Amygdala (tissue), 56 donors: ENCODE measurements at places on chromosomes 16 and 17.

GRCh38 chr16:27232061-27232900 is 29.0 kb downstream of the KDM8 start:
- DNase-seq = no peak

GRCh38 chr17:49848019-49848473 is at the start of gene TAC4:
Gene TAC4, minus strand, starts transcription at chr17:49848069. Its CDS starts 52 bp downstream, at chr17:49848017.
- DNase-seq = no peak

DNA sequence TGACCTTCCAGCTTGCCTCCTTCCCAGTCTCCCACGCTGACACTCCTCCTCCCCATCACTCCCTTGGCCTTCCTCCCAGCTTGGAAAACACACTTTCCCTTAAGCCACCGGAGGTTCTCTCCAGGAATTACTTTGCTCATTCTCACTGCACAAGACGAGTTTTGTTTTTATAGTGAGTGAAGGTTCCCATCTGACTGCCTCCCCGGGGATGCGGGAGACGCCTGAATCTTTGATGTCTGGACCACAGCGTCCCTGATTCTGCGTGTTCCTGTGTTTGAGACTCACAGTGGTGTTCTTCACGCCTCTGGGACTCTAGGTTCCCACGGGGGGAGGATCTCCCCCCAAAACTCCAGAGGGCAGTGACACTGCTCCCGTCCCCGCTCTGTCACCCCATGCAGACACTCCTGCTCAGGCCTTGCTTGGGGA is 2.0 kb downstream of the DNAI2 start:
- DNase-seq = no peak

DNA sequence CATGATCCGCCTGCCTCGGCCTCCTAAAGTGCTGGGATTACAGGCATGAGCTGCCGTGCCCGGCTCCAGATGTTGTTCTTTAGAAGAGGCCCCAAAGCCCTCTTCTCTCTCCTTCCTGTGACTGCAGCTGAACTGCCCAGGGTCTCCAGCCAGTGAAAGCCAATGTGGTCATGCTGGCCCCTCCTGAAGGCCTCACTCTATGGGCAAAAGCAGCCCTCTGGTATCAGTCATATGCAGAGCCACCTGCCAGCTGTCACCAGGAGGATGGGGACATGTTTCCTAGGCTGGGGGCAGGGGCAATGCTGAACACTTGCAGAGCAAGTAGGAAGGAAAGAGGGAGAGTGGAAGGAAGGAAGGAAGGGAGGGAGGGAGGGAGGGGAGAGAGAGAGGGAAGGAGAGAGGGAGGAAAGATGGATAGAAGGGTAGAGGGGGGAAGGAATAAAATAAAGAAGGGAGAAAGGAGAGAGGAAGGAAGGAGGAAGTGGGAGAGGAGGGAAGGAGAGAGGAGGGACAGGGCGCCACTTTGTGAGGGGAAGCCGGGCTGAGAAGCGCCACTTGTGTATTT is 36.0 kb downstream of the SOCS3 start:
- DNase-seq = no peak

DNA sequence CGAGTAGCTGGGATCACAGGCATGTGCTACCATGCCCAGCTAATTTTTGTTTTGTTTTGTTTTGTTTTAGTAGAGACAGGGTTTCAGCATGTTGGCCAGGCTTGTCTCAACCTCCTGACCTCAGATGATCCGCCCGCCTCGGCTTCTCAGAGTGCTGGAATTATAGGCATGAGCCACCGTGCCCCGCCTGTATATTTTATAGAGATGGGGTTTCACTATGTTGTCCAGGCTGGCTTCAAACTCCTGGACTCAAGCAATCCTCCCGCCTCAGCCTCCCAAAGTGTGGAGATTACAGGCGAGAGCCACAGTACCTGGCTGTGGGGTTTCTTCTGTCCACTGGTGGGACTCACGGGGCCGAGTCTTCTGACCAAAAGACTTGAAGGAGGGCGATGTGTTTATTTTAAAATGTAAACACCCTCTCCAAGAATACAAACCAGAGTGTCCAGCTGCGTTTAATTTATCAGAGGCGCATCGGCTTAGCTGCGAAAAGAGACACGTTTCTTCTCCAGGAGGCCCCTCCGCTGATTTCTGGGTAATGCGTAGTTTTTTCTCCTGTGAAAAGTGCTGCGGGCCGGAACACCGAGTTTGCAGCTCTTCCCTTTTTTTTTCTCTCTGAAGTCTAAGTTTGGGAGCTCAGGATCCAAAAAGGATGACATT is 86.9 kb upstream of the CIBAR2 start:
- DNase-seq = no peak

DNA sequence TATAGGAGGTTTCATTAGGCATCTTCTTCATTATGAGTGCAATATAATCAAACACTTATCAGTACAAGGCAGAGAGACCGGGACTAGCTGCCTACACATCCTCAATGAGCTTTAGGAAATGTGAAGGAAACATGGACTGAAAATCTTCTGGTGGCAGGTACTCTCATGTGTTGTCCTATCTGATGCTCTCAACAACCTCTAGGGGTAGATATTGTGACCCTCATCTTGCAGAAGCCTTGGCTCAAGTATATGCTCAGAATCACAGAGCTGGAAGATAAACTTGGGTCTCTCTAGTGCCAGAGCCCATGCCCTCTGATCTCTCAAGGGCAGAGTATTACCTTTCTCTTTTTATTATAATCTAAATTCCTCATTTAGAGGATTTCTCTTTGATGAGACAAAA is 181.6 kb upstream of the C17orf78 start:
- DNase-seq = no peak

GRCh38 chr16:68131813-68132706 is 46.9 kb downstream of the NFATC3 start:
- DNase-seq = no peak

GRCh38 chr17:66507103-66507923 is 204.9 kb downstream of the PRKCA start:
- no peak for DNase-seq

DNA sequence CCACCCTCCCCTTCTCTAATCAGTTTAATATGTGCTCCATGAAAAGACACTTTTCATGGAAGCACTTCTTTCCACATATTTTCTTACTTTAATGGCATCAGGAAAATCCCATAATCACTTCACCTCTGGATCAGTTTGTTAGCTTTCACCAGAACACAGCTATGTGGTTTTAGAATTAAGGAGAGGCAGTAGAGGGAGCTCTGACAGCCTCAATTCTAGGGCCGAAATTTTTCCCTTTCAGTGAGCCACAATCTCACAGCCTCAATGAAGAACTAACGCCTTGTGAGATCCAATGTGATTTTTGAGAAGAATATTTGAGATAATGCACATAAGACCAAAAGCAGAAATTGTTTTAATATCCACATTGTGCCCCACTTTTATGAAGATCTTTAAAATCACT is 1494.0 kb upstream of the CDH8 start:
- no peak for DNase-seq

- no peak for DNase-seq
Measured at GRCh38 chr17:40431231-40431602, 12.0 kb upstream of the IGFBP4 start.

DNA sequence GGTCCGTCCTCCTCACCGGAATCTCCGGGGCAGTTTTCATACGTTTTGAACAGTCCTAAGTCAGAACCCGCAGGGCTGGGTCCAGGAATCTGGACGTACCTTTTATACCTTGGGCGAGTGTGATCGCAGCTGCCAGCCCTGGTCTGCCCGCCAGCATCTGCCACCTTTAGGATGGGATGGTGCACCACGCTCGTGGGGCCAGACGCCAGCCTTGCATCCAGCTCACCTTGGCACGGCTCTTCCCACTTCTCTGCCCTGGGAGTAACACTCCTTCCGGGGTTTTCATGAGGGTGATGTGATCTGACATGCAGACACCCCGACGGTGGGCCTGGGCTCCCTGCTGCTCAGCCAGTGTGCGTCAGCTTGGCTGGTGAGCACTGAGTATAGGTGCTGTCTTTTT is 66.6 kb upstream of the ZNF469 start:
- DNase-seq = no peak

GRCh38 chr17:13114601-13115031 is 96.8 kb upstream of the ELAC2 start:
- no peak for DNase-seq

DNA sequence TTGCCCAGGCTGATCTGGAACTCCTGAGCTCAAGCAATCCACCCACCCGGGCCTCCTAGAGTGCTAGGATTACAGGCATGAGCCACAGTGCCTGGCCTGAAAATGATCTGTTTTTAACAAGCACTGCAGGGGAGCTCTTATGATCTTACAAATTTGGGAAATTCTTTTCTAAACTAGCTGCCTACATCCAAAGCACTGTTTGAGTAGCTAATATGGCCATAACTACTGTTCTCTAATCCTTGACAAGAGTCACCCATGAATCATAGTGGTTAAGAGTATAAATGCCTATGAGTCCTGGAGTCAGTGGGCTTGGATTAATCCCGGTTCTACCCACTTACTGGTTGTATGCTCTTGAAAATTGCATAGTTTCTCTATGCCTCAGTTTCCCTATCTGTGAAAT is 1.4 kb upstream of the CPPED1 start:
- DNase-seq = no peak

DNA sequence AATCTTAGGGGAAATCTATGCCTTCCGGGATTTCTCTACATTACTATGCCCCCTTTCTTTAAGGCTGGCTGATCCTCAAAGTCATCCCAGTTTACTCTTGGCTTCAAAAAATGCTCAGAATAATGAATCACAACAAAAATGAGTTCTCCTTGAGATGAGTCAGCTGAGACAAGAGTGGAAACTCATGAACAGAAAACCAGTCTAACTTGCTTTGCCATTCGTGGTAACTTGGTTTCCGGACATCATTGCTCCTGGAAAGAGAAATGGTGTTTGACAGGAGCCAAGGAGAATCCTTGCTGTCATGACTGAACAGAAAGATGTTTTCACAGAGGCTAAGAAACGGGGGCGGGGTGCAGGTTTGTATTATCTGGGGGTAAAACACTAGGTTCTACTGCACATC is 435.6 kb upstream of the DYNLRB2 start:
- no peak for DNase-seq

- DNase-seq = no peak
Measured at GRCh38 chr17:47660064-47660492, 10.4 kb downstream of the KPNB1 start.

DNA sequence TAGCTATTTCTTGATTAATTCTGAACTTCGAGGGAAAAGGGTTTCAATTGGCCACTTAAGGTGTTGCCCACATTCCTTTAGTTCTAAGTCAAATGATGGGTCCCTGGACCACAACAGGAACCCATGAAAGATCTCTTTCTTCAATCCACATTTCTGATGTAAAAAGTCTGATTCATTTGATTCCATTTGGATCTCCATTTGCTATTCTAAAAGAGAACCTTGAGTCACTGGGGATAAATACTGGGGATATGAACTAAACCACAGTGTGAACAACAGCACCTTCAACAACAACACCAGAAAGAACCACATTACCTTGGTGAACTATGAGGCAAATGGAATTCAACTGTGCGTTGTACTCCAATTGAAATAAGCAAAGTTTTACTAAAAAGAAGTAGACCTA is 108.9 kb upstream of the IRX5 start:
- DNase-seq = no peak

GRCh38 chr17:44216173-44216572 is 3.3 kb downstream of the UBTF start:
- DNase-seq = no peak

DNA sequence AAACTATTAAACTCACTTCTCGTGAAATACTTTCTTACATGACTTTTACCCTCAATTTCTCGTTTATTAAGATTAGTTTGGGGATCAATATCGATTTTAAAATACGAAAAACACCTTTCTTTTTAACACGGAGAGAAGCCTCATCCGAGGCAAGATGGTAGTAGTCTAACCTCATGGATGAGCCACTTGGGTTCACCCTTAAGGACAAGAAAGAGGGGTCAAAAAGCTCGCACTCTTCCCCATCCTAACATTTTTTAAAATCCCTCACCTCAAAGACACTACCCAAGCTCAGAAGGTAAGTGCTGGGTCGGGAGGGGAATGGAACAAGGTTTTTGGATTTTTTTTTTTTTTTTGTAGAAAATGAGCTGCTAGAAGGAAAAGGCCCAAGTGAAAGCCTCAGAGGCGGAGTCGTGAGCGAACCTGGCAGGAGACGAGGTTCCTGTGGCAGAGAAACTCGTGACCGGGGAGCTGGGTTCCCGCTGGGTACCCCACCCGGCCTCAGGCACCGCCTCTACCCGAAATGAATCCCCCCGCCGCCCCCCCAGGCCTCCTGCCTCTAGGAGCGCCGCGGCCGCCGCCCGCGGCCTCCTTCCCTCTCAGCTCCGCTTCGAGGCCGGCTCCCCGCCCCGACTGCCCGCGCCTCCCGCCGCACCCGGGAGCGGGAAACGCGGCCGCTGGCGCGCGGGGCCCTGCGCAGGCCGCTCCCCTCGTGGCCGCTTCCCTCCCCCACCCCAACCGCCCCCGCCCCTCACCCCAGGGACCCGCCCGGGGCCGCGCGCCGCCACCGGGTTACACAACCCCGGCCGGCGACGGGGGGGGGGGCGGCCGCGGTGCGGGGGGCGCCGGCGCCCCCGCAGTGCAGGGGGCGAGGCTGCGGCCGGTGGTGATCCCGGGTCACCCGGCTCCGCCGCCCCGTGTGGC is 1.6 kb downstream of the NUFIP2 start:
- DNase-seq = peak; percentile 27

DNA sequence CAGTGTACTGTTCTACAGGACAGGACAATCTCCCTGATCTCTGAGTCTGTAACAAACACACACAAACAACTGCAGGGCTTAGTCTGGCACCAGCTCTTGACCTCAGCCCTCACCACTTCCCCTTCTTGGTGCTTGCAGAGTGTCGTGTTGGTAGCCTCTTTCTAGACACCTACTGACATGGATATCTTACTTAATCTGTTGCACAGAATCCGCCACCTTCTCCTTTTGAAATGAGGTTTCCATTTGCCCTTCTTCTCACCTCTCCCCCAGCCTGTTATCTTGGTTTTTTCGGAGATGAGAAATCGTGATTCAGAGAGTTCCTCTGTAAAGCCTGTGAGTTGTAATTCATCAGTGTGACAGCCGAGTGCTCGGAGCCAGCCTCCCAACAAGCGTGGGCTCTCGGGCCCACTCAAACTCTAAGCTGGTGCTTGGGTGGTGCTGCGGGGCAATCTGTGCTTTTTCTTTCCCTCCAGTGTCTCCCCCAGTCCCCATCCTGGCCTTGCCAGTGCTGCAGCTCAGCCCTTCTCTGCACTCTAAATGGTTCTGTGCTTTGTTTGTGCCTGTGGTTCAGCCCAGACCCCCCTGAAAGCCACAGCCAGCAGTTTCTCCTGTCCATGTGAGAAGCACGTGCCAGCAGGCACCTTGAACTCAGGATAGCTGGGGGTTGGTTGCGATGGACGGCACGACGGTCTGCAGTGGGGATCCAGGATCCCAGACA is 28.1 kb downstream of the KIAA0513 start:
- no peak for DNase-seq

GRCh38 chr16:57660715-57661463 is 7.2 kb upstream of the ADGRG3 start:
- DNase-seq = no peak

- DNase-seq = no peak
Measured at GRCh38 chr17:43637563-43638323, 24.0 kb downstream of the MEOX1 start.

DNA sequence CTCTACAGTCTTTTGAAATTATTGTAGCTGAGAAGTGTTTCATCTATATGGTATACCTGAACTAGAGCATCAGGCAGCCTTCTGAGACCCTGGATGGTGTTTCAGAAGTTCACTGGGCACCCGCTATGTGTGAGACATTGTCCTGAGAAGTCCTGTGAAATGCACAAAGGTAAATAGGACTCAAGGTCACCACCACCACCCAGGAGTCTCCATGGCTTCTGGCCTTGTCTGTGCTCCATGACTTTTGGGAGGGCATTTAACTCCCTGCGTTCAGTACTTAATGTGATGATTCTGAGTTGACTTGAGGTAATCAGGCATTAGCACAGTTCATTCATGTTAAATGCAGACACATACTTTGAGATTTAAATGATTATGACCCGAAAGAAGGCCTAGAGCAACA is 1.1 kb downstream of the MLYCD start:
- DNase-seq = no peak

GRCh38 chr16:2690852-2691251 is 8.5 kb downstream of the KCTD5 start:
- no peak for DNase-seq
